ENCODE measurements at places on chromosomes 7 and 10.

GRCh38 chr7:42886893-42887505, 24.9 kb downstream of the C7orf25 start:
- H3K4me3 ChIP-seq = no peak overlapping the region
- H3K4me1 ChIP-seq = peaks cover 16% of the 10 kb centered on the region
- H3K27me3 ChIP-seq = no peaks in the 10 kb centered on the region
- no peak overlapping the region for H3K27ac ChIP-seq

GRCh38 chr7:1466524-1467271, 7.4 kb upstream of the MICALL2 start:
- H3K27ac ChIP-seq = no peak overlapping the region
- H3K36me3 ChIP-seq = peaks cover 28% of the 10 kb centered on the region
- peaks cover 40% of the 10 kb centered on the region for H3K4me1 ChIP-seq

GRCh38 chr10:86819567-86819966, 63.1 kb downstream of the BMPR1A start:
- H3K4me1 ChIP-seq = peaks cover 16% of the 10 kb centered on the region
- H3K27me3 ChIP-seq = no peaks in the 10 kb centered on the region
- H3K27ac ChIP-seq = no peak overlapping the region
- DNase-seq = no peak

DNA sequence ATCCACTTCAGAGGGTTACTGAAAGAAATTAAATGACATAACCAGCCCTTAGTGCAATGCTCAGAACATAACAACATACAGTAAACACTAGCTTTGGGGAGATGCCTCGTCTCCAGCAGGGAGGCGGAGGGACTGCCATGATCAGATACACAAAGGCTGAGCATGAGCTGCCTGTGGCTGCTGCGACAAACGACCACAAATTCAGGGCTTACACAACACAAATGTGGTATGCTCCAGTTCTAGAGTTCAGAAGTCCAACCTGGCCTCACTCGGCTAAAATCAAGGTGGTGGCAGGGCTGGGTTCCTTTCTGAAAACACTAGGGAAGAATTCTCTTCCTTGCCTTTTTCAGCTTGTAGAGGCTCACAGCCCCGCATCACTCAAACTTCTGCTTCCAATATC, 128.2 kb upstream of the ADAM12 start:
- H3K36me3 ChIP-seq = no peaks in the 10 kb centered on the region
- H3K27me3 ChIP-seq = no peaks in the 10 kb centered on the region
- H3K27ac ChIP-seq = no peak overlapping the region
- H3K4me3 ChIP-seq = no peak overlapping the region
- DNase-seq = no peak
- H3K4me1 ChIP-seq = peaks cover 9% of the 10 kb centered on the region

- H3K27ac ChIP-seq = no peak overlapping the region
- H3K27me3 ChIP-seq = no peaks in the 10 kb centered on the region
- no peak overlapping the region for H3K4me3 ChIP-seq
- H3K4me1 ChIP-seq = no peaks in the 10 kb centered on the region
These were observed 45.2 kb downstream of the MTERF1 start for GRCh38 chr7:91835091-91835825.

DNA sequence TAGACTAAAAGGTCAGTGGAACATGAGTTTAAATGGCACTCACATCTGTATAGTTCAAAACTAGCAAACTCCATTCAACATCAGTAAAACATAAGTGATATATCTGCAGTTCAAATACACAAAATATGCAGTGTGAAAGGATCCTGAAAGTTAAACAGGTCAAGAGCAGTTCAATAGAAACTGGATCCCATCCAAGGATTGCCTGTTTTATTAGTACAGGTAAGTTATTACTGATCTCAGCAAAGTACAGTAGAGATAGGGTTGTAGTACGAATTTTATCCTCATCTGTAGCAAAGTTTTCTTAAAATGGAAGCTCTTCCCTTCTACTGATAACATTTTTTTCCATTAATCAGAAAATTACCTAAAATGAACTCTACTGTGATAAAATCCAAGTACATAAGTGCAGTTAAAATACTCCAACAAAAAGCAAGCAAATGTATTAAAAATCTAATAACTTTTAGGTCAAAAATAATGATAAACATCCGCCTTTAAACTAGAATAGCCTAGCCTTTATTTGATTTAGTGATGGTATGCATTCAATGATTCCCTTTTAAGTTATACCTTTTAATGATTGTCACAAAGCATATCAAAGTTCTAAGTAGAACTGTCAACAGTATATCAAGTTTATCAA, 2.2 kb downstream of the ZNF800 start:
- no peak overlapping the region for H3K4me3 ChIP-seq
- H3K4me1 ChIP-seq = peaks cover 40% of the 10 kb centered on the region
- H3K27me3 ChIP-seq = no peaks in the 10 kb centered on the region
- H3K27ac ChIP-seq = no peak overlapping the region
- DNase-seq = no peak
- H3K36me3 ChIP-seq = peaks cover 15% of the 10 kb centered on the region

DNA sequence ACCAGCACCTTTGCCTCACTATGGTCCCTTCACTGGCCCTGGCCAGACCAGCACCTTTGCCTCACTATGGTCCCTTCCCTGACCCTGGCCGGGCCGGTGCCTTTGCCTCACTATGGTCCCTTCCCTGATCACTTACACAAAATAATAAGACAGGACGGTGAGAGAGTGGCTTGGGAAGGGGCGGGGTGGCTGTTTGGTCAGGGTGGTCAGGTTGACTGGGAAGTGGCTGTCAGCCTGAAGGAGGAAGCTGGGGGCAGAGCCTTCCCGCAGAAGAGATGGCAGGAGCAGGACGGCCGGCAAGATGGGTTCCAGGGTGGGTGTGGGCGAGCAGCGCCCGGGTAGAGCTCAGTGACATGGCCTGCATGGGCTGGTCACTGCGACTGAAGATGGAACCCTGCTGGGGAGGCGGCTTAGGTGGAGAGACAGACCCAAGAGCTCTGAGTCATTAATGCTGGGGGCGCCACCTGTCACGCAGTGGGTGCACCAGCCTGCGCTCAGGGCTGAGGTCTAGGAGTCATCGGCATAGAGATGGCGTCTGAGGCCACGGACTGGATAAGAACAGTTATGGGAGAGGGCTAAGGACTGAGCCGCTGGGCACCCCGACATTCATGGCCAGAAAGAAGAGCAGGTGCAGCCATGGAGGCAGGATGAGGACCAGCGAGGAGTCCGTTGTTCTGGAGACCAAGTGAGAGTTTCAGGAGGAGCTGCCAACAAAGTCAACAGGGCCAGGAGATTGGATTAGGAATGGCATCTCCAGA, 91.8 kb downstream of the CHST15 start:
- no peaks in the 10 kb centered on the region for H3K27me3 ChIP-seq
- no peaks in the 10 kb centered on the region for H3K36me3 ChIP-seq
- peak; percentile 75 for DNase-seq
- no peak overlapping the region for H3K4me3 ChIP-seq
- H3K27ac ChIP-seq = no peak overlapping the region
- H3K4me1 ChIP-seq = peaks cover 8% of the 10 kb centered on the region

GRCh38 chr7:24764011-24764410, 6.7 kb upstream of the GSDME start:
- no peaks in the 10 kb centered on the region for H3K27me3 ChIP-seq
- H3K4me3 ChIP-seq = no peak overlapping the region
- no peaks in the 10 kb centered on the region for H3K36me3 ChIP-seq
- no peak for DNase-seq
- no peak overlapping the region for H3K27ac ChIP-seq
- no peaks in the 10 kb centered on the region for H3K4me1 ChIP-seq

DNA sequence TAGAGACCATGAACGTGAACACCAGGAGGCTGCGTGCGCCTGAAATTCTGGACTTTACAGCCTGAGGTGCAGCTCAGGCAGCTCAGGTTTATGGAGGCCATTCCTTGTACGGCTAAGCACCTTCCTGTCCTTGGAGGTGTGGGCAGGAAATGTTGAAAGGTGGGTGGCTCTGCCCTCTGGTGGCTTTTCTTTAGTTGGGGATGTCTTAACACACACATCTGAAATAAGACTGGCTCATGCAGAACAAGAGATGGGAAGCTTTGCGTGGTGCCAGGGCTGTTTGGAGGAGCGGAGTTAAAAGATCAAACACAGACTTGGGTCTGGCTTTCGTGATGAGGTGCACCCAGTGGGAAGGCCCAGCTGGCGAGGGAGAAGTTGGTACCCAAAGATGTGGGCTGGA, 64.1 kb downstream of the DOCK1 start:
- H3K4me1 ChIP-seq = peaks cover 3% of the 10 kb centered on the region
- H3K27me3 ChIP-seq = no peaks in the 10 kb centered on the region
- peaks cover 10% of the 10 kb centered on the region for H3K36me3 ChIP-seq

DNA sequence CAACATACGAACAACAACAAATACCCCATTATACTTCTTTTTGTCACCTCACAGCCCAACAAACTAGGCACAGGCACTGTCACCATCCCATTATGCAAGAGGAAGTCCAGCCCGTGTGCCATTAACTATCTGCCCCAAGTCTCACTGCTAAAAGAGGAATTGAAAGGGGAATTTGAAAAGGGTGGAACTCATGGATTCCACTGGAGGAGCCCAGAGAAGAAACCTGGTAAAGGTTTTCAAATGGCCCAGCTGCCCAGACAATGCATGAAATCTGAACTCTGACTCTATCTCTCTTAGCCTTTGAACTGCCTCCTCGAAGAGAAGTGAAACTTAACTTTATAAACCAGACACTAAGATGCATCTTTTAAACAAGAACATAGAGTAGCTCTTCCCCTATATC, 130.0 kb downstream of the PLXNA4 start:
- no peak overlapping the region for H3K27ac ChIP-seq
- no peak overlapping the region for H3K4me3 ChIP-seq
- no peaks in the 10 kb centered on the region for H3K36me3 ChIP-seq
- DNase-seq = no peak
- H3K27me3 ChIP-seq = no peaks in the 10 kb centered on the region
- H3K4me1 ChIP-seq = no peaks in the 10 kb centered on the region

DNA sequence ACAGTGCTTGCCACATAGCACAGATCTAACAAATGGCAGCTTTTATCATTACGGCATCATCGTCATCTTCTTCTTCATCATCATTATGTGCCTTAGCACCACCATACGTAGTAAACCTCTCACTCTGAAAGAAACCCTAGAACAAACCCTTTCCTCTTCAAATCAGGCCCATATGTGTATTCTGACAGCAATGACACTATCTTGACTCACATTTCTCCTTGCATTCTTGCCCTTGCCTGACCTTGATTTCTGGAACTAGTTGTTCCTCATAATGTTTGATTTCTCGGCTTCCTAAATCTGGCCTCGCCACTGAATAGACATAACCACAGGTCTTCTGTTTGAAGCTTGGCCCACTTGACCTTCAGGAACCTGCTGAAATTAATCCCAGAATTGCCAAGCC, 115.3 kb downstream of the DGKI start:
- H3K27me3 ChIP-seq = no peaks in the 10 kb centered on the region
- DNase-seq = no peak
- H3K27ac ChIP-seq = no peak overlapping the region
- H3K4me3 ChIP-seq = no peak overlapping the region
- no peaks in the 10 kb centered on the region for H3K36me3 ChIP-seq
- H3K4me1 ChIP-seq = no peaks in the 10 kb centered on the region

DNA sequence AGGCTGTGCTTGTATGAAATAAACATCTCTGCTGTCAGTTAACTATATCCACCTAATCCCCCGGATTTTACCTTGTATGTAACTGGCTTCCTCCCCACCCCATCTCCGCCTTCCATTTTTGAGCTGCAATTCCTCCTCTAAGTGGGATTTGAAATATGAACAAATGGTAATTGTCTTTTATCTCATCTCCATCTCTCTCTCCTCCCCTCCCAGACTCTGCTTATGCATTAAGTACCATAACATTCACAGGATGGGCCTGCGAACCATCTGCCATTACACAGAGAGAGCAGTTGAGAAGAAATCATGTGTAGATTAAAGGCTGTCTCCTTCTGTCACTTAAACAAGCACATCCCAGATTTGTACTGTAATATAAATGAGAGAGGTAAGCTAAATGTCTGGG, 1169.9 kb downstream of the TYW1 start:
- H3K4me3 ChIP-seq = no peak overlapping the region
- peaks cover 7% of the 10 kb centered on the region for H3K27me3 ChIP-seq
- H3K4me1 ChIP-seq = no peaks in the 10 kb centered on the region
- DNase-seq = no peak

- peaks cover 56% of the 10 kb centered on the region for H3K27me3 ChIP-seq
- H3K4me1 ChIP-seq = peaks cover 24% of the 10 kb centered on the region
- no peak for DNase-seq
- H3K27ac ChIP-seq = no peak overlapping the region
These were observed 11.2 kb downstream of the EMX2 start for GRCh38 chr10:117553815-117554172.

DNA sequence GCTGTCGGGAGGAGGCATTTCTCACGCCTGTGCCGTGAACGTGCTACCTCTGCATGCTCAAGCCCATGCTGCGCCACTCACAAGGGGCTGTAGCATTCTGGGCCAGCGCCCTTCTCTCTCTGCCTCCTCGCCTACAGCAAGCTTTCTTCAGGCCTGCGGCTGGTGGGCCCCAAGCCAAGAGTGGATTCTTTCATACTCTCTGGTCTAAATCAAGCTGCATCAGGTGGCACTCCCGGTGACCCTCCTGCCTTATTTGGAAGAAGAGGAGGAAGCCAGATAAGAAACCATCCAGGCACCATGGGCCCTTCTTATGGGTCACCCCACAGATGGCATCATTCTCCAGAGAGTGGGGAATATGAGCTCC, 86.7 kb upstream of the DUSP5 start:
- no peaks in the 10 kb centered on the region for H3K36me3 ChIP-seq
- H3K4me3 ChIP-seq = no peak overlapping the region
- peaks cover 36% of the 10 kb centered on the region for H3K4me1 ChIP-seq
- no peaks in the 10 kb centered on the region for H3K27me3 ChIP-seq

DNA sequence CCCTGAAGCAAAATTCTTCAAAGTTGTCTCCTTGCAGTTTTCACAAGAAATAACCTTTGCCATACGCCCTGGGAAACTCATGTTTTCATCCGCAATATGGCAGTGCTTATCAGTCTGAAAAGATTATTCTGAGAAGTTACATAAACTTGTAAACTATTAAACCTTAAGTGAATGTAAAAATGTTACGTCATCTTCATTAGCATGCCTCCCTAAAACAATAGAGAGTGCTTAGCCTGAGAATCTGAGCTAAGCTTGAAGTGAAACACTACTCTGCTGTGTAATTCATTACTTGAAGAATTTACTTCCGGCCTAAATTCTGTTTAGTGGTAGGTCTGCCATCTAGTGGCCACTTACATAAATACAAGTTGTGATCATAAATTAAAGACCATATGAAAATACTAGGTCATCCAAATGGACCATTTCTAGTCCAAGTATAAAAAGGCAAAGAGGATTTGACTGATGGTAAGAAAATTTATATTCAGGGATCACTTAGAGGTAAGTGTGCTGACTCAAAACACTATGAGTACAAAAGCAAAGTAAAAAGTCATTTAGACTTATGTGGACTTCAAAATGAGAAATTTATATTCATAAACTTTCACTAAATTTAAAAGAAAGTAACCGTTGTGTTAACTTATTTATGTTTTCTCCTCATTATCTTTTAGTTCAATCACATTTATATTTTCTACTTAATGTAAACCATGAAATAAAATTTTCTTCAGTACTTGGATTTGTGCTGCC, 745.1 kb upstream of the LRRTM3 start:
- H3K4me3 ChIP-seq = no peak overlapping the region
- no peaks in the 10 kb centered on the region for H3K27me3 ChIP-seq
- no peaks in the 10 kb centered on the region for H3K36me3 ChIP-seq
- no peaks in the 10 kb centered on the region for H3K4me1 ChIP-seq
- DNase-seq = no peak

- H3K27me3 ChIP-seq = no peaks in the 10 kb centered on the region
- DNase-seq = no peak
- no peak overlapping the region for H3K4me3 ChIP-seq
- H3K27ac ChIP-seq = no peak overlapping the region
- peaks cover 6% of the 10 kb centered on the region for H3K4me1 ChIP-seq
- no peaks in the 10 kb centered on the region for H3K36me3 ChIP-seq
These were observed 282.6 kb downstream of the AUTS2 start for GRCh38 chr7:69880840-69881239.

- H3K27me3 ChIP-seq = no peaks in the 10 kb centered on the region
- peak overlapping the region; percentile 50 for H3K4me3 ChIP-seq
- H3K27ac ChIP-seq = no peak overlapping the region
- peaks cover 14% of the 10 kb centered on the region for H3K4me1 ChIP-seq
- DNase-seq = peak; percentile 79
These were observed 64.0 kb downstream of the RASGEF1A start for GRCh38 chr10:43202657-43203447.
